T-helper 22 cell (primary cell): ENCODE measurements at places on chromosomes 5 and 9.

GRCh38 chr5:91025956-91026355, 357.2 kb downstream of the ARRDC3 start:
- DNase-seq = no peak

DNA sequence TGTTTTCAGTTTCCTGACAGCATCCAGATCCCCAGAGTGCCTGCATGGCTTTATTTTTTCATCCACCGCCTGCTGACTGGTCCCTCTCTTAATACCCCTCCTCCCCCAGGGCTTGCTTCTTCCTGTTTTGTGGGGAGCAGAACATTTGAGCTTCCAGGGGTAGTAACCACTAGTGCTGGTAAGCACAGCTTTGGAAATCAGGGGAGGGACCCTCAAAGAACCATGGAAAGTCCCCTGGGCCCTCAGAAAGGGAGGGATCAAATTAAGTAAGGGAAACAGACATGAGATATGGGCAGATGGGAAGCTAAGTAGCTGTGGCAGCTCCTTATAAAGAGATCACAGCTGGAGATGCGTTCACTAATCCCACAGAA, 26.8 kb downstream of the GRIA1 start:
- no peak for DNase-seq

DNA sequence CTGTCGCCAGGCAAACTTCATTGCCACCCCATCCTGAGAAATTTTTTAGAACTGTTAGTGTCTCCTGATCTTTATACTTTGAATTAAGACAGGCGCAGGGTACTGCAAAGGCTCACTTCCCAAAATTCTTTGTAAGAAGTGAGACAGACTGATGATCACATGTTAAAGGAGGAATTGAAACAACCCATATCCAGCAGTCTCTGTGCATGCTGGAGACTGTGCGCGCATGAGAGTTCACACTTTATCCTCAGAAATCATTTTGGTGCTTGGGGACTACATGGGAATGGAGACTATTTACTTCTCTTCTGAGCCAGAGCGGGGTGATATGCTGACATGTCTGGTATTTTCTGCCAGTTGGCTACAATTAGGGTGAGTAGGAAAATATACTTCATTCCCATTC, 91.2 kb downstream of the ZNF474 start:
- no peak for DNase-seq

- DNase-seq = no peak
These were observed 30.2 kb downstream of the SNX18 start for GRCh38 chr5:54547711-54548250.

DNA sequence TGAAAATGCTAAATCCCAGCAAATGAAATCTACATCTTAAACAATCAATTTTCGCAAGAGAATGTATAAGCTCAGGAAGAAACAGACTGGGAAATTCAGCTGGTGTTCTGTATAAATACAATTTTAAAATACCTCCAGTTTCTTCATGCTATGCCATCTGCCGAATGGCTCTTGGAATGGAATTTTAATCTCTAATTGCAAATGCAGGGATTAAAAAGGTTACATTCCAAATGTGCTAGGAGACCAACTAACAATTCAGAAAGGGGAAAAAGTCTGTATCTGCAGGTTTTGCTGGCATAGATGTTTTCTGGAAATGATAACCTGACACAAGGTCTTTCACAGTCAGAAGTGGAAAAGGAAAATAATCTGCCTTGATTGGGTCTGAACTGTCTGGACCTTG, 379.7 kb downstream of the MAT2B start:
- no peak for DNase-seq

DNA sequence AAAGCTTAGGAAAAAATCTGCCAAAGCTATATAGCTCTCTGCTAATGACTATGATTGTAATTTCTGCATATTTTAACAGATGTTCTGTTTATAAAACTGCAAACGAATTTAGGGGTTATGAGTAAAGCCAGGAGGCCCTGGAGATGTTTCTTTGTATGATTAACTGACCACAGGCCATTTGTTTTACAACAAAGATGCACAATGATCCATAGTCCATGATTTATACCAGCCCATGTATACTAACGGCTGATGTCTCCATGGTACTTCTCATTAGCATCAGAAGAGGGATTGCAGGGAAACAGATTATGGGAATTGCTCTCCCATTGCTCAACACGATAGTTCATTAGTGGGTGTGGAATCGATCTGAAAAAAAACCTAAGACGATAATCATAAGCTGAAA, 78.9 kb downstream of the PPP2R2B start:
- no peak for DNase-seq

- no peak for DNase-seq
These were observed 118.9 kb downstream of the LHX2 start for GRCh38 chr9:124130277-124131075.

DNA sequence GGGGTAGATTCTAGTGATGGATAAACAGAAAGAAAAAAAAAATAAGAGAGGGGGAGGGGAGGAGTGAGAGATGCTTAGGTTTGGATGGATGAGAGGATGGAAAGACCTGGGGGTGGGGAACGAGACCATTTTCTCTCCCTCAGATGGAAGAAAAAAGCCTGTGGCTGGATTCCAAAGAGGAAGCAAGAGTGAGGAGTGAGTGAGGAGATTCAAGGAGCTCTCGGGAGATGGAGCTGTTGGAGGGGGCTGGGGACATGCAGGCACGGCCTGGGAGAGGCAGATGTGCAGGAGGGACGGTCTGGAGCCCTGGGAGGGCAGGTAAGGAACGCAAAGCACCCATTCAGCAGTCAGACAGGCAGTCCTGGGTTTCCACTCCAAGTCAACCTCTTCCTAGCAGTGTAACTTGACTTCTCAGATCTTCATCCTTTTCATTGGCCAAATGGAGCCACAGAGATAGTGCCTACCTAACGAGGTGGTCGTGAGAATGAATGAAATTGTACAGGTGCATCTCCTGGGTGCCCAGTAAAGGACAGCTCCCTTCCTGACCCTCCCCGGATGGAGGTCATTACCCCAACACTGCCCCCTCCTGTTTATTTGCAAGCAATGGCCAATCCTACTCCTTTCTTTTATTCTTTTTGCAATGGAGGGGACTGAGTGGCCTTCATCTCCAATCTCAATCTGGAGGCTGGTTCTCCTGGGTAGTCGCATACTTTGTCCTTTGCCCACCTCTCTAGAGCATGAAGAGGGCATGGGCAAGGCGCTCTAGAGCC, 52.2 kb downstream of the PCDH1 start:
- no peak for DNase-seq

DNA sequence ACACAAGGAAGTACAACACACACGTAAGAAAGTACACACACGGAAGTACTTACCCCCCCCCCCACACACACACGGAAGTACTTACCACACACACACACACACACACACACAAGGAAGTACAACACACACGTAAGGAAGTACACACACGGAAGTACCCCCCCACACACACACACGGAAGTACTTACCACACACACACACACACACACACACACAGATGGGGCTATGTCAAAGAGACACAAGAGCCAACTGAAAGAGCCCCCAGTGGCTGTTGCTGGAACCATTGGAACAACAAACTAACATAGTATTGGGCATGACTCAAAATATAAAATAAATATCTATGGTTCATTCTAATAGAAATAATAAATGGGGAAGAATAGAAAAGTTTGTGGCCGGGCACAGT, 4.9 kb upstream of the MAPK9 start:
- no peak for DNase-seq

DNA sequence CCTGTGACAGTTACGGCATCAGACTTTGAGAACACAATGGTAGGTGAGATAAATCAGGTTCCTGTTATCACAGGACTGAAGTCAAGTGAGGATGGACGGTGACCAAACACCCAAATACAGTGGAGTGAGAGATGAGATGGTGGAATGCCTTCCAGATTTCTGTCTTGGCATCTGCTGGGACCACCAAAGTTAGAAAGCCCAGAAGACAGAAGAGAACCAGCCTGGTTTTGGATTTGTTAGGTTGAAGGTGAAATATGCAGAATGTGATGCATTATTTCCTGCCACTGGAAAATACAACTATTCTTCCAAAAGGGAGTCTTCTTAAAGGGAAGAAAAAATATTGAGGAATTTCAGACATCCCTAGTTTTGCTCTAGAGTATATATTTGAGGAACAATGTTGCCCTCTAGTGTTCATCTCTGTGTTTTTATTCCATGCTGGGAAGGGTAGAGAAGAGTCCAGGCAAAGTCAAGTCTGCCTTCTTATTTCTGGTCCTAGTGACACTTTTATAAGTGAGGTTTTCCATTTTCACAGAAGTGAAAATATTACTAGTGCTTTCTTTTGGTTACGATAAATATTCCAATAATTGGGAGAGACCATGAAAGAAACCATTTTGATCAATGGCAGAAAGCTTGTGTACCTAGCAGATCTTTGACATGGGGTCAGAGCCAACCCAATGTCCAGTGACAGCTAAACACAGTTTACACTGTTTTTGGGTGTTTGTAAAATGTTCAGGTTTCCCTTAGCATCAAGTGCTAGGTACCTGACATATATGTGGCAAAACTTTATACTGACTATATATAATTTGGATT, 142.3 kb upstream of the ANKH start:
- DNase-seq = no peak

GRCh38 chr5:167720259-167720658, 571.2 kb upstream of the WWC1 start:
- no peak for DNase-seq

DNA sequence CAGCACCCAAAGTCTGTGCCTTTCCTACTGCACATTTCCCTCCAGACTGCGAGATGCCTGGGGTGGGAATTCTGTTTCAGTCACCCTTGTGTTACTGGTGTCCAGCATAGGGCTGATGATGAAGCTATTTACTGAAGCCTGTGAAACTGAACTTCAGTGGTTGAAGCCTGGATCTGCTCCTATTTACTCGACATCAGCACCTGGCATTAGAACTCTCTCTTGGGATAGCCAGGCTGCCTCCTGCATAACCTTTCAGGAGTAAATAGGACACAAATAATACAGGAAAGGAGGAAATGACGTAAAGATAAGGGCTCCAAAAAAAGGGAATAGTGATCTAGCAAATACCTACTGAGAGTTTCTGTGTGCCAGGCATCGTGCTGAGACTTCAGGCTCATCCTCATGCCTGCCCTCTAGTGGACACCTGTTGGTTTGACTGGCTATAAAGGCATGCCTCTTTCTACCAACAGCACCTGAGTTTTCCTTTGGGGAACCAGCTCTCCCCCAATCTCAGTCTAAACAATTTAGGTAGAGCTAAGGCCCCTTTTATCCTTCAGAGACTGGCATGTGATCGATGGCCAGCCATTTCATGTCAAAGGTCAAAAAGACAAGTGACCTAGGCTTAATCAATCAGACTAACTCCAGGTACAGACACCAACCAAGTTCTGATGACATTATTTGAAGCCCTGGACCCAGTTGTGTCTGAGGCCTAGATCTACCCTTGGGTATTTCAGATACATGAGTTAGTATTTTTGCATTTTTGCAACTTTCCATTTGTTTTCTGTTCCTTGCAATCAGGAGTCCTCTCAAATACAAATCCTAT, 192.1 kb upstream of the TRIM32 start:
- no peak for DNase-seq

- DNase-seq = no peak
These were observed 4.0 kb downstream of the ANKRD33B start for GRCh38 chr5:10567781-10568321.

DNA sequence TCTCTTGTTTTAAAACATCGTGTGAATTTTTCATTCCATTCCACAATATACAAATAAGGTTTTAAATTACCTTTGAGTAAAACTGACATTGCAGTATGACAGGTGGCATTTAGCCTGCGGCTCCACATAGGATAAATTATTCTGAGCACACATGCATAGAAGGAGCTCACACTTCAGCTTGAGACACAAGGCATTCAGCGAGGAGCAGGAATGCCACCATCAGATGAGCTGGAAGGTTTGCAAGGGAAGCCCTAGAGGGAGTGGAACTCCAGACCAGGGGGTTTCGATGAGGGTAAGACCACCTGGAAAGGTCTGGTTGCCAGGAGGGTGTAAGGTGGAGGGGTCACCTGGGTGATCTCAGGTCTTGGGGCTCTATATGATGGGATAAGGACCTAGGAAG, 259.0 kb upstream of the ADRA1B start:
- no peak for DNase-seq

- DNase-seq = no peak
These were observed 87.1 kb downstream of the EHMT1 start for GRCh38 chr9:137705906-137706305.

DNA sequence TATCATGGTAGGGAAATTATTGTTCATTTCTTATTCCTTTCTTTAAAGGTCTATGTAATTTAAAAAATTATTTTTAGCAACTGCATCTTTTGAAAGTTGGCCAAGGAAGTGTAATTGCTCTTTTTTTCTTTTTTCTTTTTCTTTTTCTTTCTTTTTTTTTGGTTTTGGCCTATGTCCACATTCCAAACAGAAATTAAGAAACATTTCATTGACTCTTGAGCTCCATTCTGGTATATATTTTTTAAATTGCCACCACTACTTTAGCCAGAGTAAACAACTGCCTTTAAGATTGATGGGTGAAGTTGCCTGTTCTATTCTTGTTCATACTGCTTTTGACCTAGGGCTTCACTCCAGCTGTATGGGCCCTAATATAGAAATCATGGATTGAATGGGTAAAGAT, 75.8 kb upstream of the TMEM171 start:
- no peak for DNase-seq

GRCh38 chr5:174411479-174411819, 312.9 kb upstream of the MSX2 start:
- DNase-seq = no peak

DNA sequence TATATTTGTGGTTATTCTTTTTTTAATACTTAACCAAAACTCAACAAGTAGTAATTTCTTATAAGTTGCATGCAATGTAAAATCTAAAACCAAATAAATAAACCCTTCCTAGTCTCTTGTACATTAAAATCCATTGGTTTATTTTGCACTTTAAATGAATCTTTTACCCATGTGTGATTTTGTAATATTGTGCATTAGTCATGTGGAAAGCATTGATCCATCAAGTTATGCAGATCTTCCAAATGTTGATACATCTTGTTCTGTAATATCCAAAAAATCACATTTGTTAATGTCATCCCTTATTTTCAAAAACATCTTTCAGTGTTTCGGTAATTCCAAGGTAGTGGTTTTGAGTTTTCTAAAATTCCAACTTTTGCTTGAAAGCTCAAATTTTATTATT, 63.3 kb downstream of the CWC27 start:
- no peak for DNase-seq

- no peak for DNase-seq
These were observed 187.3 kb downstream of the TENT4A start for GRCh38 chr5:6900247-6901227.

DNA sequence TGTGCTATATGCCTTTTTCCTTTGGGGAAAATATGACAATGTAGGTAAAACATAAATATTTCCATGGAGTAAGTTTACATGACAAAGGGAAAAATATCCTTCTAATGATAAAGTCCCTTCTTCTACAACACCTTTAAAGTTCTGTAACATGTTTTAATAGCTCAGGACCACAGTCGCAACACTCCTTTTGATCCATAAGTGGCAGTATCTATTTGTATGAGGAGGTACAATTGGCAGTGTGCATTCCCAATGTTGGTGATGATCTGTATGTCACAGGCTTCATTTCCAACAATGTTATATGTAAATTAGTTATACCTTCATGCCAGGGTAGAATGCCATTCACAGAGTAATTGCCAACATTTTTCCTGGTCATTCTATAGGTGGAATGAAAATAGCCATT, 127.1 kb upstream of the CCNH start:
- DNase-seq = no peak

GRCh38 chr5:107228226-107228625, 442.5 kb downstream of the EFNA5 start:
- no peak for DNase-seq
